CD4-positive, alpha-beta memory T cell (primary cell): ENCODE measurements at places on chromosomes 7 and 10. TPM values are rescaled to one million over a fixed set of nuclear protein-coding genes. Genes with fewer than 3 reads are reported as not detected.

DNA sequence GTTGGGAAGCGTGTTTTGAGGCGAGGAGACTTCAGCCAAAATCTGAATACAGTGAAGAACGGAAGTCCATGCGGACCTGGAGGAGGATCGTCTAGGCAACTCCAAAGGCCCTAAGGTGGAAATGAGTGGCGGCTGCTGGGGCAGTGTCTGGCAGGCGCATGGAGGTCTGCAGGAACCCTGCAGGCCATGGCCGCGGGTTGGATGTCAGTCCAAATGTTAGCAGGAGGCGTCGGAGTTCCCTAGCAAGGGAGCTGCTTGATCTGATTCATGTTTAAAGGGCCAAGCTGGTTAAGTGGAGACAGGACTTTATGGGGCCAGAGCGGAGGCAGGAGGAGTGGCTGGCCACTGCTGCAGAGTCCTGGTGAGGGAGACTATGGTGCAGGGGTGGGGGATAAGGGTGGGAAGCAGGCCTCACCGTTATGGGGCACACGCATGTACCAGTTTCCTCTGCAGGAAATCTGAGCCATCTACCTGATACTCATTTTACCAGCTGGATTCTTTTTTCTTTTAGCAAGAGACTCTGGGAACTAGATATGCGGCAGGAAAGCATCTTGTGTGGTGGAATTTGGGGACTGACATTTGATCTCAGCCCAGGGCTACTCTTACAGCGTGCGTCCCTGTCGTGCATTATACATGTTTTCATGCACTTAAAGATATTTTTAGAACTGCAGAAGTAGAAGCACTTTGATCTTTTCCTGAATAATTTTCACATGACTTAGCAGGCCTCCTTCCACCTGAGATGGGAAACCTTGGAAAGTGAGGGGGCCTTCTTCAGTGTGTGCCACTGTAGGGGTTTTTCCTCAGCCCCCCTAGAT is 6.6 kb upstream of the REPIN1 start:
- H3K27ac ChIP-seq, result no peak overlapping the region
- no peak overlapping the region for H3K4me3 ChIP-seq
- peaks cover 24% of the 10 kb centered on the region for H3K4me1 ChIP-seq
- no peaks in the 10 kb centered on the region for H3K27me3 ChIP-seq

DNA sequence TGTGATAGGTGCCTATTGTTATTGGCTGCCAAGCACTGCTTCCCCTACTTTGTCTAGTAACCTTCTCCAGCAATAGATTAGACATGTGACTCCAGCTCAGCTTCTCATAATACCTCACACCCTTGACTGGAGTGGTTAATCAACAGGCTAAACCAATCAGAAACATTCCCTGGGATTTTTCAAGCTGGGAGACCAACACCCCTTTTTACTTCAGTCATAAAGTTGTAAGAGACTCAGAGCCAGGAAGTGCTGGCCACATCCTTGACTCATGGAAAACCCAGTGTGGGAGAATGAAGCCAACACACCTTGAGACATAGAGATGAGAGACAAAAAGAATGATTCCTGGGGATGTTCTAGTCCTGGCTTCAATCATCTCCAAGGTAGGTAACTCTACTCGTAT is 62.6 kb upstream of the HECTD2 start:
- DNase-seq, result no peak
- no peak overlapping the region for H3K4me3 ChIP-seq
- no peaks in the 10 kb centered on the region for H3K27me3 ChIP-seq
- H3K27ac ChIP-seq, result no peak overlapping the region

DNA sequence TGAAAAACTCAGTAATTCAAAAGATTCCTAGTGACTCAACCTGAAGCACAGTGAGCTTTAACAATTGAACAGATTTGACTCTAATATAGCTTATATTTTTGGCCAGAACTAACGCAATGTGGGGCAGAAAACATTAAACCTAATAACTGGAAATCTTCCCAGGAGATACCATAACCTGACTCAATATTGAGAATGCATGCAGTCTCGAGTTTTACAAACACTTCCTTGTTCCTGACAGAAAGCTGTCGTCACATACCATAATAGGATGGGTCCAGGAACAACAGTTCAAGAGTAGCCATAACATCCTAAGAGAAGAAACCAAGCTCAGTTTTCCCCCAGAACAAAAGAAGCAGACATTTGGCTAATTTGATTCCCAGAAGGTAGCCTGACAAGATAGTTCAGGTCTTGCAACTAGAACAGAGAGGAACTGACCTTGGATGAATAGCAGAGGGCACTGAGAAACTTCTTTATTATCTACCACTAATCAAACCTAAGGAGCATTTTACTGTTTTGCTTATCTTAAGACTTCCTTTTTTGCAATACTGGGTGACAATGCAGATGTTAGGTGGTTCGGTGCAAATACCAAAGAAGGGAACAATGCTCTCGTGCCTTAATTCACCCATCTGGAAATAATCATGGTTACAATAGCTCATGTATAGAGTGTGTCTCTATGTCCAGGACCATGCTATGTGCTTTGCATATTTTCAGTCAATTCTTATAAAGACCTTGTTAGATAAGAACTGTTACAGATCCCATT is 38.6 kb upstream of the ACSL5 start:
- no peaks in the 10 kb centered on the region for H3K4me1 ChIP-seq
- H3K27ac ChIP-seq, result no peak overlapping the region
- DNase-seq, result no peak
- no peaks in the 10 kb centered on the region for H3K36me3 ChIP-seq

DNA sequence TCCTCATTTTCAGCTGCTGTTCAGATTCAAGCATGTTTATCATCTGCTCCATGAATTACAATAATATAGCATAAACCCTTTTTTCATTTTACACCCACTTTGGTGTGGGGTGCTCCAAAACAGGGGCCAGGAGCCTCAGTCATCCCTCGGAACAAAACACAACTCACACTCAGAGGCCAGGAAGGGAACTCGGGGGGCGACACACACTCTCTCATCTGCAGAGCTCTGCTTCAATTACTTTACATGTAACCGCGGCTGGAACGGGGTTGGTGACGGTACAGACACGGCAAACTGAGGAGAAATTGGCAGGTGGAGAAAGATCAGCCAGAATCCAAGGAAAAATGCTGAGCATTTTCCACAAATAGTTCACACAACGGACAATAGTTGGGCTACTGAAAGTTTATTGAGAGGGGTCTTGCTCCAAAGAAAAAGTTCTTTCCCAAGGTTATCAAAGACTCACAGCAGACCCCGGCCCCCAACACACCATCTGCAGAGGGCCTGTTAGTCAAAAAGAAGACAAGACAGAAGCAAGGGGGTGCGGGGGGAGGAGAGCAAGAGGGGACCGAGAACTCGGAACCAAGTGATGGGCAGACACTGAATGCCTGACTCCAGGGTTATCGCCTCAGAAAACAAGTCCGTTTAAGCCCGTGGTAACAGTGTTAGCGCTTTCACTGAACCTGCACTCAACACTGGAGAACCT is 20.5 kb downstream of the DIP2C start:
- DNase-seq, result no peak
- no peak overlapping the region for H3K4me3 ChIP-seq
- no peak overlapping the region for H3K27ac ChIP-seq
- no peaks in the 10 kb centered on the region for H3K27me3 ChIP-seq

DNA sequence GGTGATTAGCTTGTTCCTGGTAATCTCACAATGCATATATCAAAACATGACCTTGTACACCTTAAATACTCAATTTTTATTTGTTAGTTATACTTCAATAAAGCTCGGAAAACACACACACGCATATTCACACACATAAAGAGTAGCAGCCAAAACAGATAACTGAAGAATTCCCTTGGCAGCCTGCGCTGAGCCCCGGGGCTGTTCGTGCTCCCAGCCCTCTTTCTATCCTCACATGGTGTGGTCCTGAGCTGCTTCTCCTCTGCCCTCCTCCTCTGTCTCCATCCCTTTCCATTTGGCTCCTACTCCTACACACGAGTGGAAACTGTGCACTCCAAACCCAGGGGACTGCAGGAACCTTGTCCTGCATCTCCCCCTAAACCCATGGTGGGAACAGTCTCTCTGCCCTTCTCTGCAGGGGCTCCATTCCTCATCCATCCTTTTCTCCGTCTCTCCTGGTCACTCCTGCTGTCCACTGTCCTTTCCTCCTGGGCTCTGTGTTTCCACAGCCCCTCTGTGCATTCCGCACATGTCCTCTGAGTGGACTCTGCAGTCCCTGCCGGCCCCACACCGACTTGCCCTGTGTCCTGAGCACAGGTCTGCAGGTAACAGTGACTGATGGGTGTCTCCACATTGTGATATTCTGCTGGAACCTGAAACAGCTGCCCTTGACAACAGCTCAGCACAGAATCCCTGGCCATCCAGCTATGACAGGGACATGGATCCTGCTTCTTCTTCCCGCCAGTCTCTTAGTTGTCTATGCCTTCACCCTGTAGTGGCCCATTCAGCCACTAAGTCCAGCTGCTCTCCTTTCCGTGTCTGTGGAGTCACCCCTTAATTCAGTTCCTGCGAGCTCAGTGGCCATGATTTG is 216.8 kb upstream of the ZNF32 start:
- no peak overlapping the region for H3K27ac ChIP-seq
- H3K4me3 ChIP-seq, result no peak overlapping the region

DNA sequence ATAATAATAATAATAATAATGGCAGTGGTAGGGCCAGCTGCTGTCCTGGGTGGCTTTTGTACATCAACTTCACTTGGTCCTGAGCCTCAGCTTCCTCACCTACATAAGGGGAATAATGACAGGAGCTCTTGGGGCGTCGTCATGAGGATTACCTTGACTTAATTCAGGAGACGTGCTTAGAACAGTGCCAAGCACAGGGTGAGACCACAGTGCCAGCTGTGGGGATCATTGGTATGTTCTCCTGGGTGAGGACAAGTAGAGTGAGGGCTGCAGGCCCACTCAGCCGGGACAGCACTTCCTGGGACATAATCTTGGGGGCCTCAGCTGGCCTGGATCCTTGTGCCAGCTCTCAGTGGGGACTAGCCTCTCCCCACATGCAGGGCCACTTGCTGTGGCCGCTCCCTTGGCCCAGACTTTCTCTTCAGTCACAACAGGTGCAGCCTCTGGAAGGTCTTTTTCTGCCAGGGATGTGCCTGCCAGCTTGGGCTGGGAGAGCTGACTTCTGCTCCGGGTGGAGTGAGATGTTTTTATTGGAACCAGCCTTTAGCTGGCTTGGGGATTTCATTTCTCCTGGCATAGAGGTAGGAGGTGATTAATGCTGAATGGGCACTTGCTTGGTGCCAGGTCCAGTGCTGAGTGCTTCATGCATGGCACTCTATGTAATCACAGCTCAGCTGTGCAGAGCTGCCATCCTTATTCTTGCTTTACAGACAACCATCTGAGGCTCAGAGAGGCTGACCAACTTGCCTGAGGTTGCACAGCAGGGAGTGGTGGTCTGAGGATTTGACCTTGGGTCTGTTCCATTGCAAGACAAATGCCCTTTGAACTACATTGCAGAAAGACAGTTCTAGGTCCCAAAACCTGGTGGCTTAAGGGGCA is 45.3 kb downstream of the TSPAN15 start:
- no peak overlapping the region for H3K4me3 ChIP-seq
- H3K27me3 ChIP-seq, result no peaks in the 10 kb centered on the region
- no peak for DNase-seq
- H3K36me3 ChIP-seq, result no peaks in the 10 kb centered on the region
- no peak overlapping the region for H3K27ac ChIP-seq
- peaks cover 17% of the 10 kb centered on the region for H3K4me1 ChIP-seq

DNA sequence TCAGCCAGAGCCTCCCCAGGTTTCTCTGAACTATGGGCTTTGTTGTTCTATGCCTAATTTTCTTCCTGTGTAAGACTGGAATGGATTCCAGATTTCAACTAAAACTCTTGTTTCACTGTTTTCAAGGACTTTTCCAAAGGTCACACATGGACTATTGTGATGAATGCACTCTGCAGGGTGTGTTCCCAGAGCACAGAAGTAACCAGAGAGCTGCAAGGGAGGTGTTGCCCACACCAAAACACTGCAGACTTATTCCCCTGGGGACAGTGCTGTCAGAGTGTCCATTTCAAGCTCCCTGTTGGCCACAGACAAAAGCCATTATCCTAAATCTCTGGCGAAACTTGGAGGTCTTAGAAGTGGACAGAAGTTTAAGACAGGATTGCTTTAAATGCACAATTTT is 231.6 kb downstream of the TRIL start:
- DNase-seq, result no peak
- H3K27ac ChIP-seq, result no peak overlapping the region
- H3K4me1 ChIP-seq, result no peaks in the 10 kb centered on the region
- H3K36me3 ChIP-seq, result no peaks in the 10 kb centered on the region

- no peak overlapping the region for H3K4me3 ChIP-seq
- DNase-seq, result no peak
- no peaks in the 10 kb centered on the region for H3K36me3 ChIP-seq
- no peak overlapping the region for H3K27ac ChIP-seq
Measured at GRCh38 chr7:29287366-29287765, 92.8 kb downstream of the CHN2 start.

- no peaks in the 10 kb centered on the region for H3K36me3 ChIP-seq
- H3K27ac ChIP-seq, result no peak overlapping the region
- no peaks in the 10 kb centered on the region for H3K27me3 ChIP-seq
- DNase-seq, result no peak
- H3K4me3 ChIP-seq, result no peak overlapping the region
Measured at GRCh38 chr10:72309290-72310240, 35.8 kb downstream of the DDIT4 start.

- no peak for DNase-seq
- H3K27ac ChIP-seq, result no peak overlapping the region
- H3K27me3 ChIP-seq, result no peaks in the 10 kb centered on the region
- no peaks in the 10 kb centered on the region for H3K4me1 ChIP-seq
- no peak overlapping the region for H3K4me3 ChIP-seq
Measured at GRCh38 chr7:41113719-41114118, 589.2 kb downstream of the INHBA start.

GRCh38 chr10:11638055-11638698 is 26.7 kb upstream of the USP6NL start:
- no peak overlapping the region for H3K4me3 ChIP-seq
- DNase-seq, result no peak
- H3K36me3 ChIP-seq, result no peaks in the 10 kb centered on the region
- no peaks in the 10 kb centered on the region for H3K27me3 ChIP-seq
- H3K27ac ChIP-seq, result no peak overlapping the region

- no peak overlapping the region for H3K27ac ChIP-seq
- H3K4me1 ChIP-seq, result peaks cover 11% of the 10 kb centered on the region
- no peak for DNase-seq
- H3K36me3 ChIP-seq, result no peaks in the 10 kb centered on the region
- no peak overlapping the region for H3K4me3 ChIP-seq
- H3K27me3 ChIP-seq, result no peaks in the 10 kb centered on the region
Measured at GRCh38 chr10:116784651-116785050, 42.3 kb upstream of the HSPA12A start.

- H3K4me3 ChIP-seq, result no peak overlapping the region
- no peak for DNase-seq
- H3K4me1 ChIP-seq, result no peaks in the 10 kb centered on the region
Measured at GRCh38 chr7:20562461-20562860, 53.0 kb upstream of the ABCB5 start.

- H3K27me3 ChIP-seq, result no peaks in the 10 kb centered on the region
- H3K36me3 ChIP-seq, result peaks cover 12% of the 10 kb centered on the region
- no peak overlapping the region for H3K4me3 ChIP-seq
- DNase-seq, result no peak
Measured at GRCh38 chr7:39702133-39702532, 78.8 kb downstream of the RALA start.

- peaks cover 96% of the 10 kb centered on the region for H3K27me3 ChIP-seq
- no peak for DNase-seq
- no peak overlapping the region for H3K27ac ChIP-seq
Measured at GRCh38 chr7:25855854-25856782, 295.9 kb upstream of the NFE2L3 start.

The TSPAN33 gene
- total RNA-seq, result 1.0 TPM

The PDE6C gene
- total RNA-seq, result not detected

The SEMA3E gene
- total RNA-seq, result not detected

The USP6NL gene
- total RNA-seq, result 4.8 TPM

The ZC3HAV1L gene
- total RNA-seq, result 3.8 TPM

The IDI2 gene
- not detected for total RNA-seq

The MRLN gene
- total RNA-seq, result not detected

The C10orf105 gene
- total RNA-seq, result 0.11 TPM

The TWIST1 gene
- total RNA-seq, result not detected

The PYROXD2 gene
- total RNA-seq, result 36.6 TPM
